ELF-1 (cell line): ENCODE measurements at places on chromosomes 7 and 10.

DNA sequence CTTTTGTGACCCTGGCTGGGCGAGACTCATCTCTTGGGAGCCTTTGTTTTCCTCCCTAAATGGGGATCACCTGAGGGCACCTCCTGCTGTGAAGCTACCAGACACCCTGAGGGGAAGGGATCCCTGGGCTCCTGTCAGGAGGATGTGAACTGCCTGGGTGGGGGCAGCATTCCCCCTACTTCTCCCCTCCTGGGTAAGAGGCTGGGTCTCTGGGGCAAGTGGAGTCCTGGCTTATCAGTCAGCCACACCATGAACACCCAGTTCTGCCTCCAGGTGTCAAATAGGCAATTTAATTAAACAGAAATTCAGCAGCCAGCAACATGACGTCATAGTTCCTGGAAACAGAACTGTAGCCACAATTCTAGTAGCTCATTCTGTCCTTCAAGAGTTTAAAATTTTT lies 97.7 kb upstream of the RET start:
- DNase-seq: peak; percentile 63

- no peak for DNase-seq
Measured at GRCh38 chr7:40535678-40536077, 400.9 kb downstream of the SUGCT start.

GRCh38 chr7:127690806-127691205 lies 38.8 kb downstream of the SND1 start:
- DNase-seq: no peak

DNA sequence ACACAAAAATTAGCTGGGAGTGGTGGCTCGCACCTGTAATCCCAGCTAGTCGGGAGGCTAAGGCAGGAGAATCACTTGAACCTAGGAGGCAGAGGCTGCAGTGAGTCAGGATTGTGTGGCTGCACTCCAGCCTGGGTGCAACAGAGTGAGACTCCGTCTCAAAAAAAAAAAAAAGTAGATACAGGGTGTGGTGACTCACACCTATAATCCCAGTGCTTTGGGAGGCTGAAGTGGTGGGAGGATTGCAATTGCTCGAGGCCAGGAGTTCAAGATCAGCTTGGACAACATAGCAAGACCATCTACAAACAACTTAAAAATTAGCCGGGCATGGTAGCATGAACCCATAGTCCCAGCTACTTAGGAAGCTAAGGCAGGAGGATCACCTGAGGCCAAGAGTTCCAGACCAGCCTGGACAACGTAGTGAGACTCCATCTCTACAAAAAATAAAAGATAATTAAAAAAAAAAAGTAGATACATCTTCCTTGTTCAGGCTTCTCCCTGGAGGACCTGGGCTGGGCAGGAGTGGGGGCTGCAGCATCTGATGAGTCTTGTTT lies 2.0 kb downstream of the MOSPD3 start:
- no peak for DNase-seq

- DNase-seq: no peak
Measured at GRCh38 chr7:3821488-3821887, 520.4 kb downstream of the SDK1 start.

DNA sequence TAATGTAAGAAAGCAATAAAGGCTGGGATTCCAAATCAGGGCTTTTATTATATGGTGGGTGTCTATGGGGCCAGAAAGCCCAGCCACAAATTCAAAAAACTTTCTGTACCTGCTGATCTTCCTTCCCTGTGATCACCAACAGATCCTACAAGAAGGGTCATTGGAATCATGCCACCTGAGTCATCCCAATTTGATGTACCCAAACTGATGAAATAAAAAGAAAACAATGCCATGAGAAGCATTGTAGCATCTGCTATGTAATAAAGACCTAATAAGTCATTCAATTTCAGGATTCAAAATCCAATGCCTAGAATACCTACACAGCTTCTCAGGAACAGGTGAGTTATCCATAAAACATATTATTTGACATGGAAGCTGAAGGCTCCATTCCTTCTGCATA lies 228.8 kb downstream of the DKK1 start:
- DNase-seq: no peak

DNA sequence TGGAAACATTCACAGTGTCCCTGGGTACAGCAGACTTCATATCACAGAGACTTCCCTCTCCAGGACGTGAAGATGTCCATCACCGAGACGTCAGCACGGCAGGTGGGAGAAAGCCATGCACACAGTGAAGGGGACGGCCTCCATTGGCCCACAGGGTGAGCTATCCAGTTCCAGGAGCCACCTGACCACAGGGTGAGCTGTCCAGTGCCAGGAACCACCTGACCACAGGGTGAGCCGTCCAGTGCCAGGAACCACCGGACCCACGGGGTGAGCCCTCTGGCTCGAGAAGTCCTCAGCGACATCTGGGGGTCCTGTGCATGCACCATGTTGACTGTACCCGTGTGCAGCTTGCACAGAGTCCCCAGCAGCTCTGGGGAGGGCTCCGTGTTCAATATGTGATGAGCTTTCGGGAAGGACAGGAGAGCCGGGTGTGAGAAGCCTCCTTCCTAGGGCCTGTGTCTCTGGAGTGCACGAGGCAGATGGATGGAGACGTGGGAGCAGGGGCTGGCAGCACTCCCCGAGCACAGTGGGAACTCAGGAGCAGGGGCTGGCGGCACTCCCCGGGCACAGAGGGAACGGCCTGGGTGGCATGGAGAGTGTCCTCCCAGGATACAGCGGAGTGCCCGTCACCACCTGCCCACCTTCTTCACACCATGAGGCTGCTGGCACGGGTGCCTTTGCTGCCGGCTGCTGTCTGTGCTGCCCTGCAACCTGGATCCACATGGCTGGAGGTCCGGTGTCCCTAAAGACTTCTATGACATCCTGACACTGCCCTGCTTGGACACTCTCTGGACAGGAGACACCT lies 616.2 kb downstream of the DNAJB6 start:
- DNase-seq: no peak

DNA sequence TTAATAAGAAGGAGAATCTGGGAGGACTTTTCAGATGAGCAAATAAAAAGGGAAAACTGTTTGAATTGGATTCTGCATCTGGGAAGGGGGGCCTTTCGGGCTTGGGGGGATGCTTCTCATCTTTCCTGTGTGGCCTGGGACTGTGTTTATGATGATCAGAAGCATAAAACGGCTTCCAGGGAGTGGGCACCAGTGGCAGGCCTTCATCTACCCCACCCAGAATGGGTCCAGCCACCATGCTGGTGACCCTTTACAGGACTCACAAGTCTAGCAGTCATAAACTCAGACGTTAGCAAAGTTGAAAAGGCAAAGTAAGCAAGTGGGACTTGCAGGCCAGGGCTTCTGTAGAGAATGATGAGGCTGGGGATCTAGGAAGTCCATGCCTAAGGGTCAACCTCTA lies 198.3 kb upstream of the ZMIZ1 start:
- no peak for DNase-seq

- DNase-seq: peak; percentile 25
Measured at GRCh38 chr7:22629056-22629455, 97.9 kb upstream of the IL6 start.

DNA sequence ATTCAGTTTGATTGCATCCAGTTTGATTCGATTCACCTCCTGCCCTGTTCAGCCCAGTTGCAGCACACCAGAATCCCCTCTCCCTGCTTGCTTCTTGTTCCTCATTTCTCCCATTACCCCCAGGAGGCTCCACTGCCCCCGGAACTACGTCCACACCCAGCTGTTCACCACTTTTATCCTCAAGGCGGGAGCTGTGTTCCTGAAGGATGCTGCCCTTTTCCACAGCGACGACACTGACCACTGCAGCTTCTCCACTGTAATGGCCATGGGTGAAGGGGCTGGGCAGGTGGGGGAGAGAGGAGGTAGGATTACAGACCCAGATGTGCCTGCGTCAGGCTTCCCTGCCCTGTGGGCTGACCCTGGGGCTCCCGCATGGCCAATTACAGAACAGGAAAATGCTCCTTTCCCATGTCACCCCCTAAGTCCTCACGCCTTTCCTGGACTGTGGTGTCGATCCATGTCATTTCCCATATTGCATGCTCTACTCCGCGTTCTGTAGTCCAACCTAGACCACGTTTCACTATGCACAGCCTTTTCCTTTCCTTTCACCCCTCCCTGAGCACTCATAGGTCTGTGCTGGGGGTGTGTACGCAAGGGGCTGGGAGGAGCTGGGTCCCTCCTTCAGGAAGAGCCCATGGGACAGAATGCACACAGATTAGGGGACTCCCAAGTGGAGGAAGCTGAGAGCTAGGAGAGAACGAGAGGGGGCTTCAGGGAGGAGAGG lies 8.2 kb downstream of the GHRHR start:
- no peak for DNase-seq

GRCh38 chr10:110113670-110114337 lies 93.6 kb upstream of the MXI1 start:
- no peak for DNase-seq

- no peak for DNase-seq
Measured at GRCh38 chr7:120680985-120681384, 177.0 kb downstream of the TSPAN12 start.

DNA sequence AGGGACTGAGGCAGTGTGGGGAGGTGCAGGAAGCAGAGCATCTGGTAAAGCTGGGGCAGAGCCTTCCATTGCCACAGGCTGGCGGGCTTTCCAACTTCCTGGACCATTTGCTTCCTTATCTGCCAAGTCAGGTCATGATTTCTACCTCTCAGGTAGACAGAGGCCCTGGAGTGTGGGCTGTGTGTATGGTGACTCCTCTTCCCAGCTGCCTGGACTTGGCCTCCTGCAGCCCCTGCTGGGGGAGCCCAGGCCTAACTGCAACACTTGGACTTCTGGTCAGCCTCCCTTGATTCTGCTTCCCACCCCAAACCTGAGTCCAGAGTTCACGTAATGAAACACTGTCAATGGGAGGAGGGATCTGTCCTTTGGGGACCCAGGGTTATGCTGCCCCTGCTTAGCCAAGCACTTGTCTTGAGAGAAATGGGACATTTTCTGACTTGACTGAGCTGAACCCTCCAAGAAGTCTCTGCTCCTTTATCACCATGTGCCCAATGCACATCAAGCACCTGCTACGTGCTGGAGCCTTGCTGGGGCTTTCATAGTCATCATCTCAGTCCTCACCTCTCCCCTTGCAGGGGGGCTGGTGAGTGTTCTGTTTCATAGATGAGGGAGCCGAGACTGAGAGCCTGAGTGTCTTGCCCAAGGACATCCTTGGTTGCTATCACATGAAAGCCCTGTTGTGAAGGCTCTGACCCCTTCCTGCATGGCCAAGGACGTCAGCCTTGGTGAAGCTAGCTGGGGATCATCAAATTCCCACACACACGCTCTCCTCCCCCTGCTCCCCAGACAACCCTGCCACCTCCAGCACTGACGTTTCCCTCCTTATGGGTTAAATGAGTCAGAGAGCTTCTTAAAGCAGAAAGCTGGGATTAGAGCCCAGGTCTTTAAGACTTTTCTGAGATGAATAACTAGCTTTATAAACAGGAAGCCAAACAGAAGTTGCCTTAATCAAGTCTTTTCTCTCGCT lies 3.4 kb downstream of the CLEC2L start:
- no peak for DNase-seq

DNA sequence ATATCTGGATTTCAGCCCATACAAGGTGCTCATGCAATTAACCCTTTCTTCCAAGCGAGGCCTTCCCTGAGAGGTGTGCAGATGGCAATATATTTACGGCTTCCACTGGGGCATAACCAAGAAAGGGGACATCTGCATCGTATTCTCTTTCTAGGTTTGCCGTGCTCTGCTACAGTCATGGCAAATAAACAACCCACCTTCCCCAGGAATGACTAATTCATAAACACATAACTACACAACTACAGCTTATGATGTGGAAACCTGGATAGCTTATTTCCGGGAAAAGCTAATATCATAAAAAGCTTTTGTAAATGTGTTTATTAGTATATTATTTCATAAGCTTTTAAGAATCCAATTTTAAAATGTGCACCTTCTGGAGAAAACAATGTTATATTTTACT lies 120.0 kb downstream of the CAMK1D start:
- no peak for DNase-seq

GRCh38 chr10:131934769-131935168 lies 34.0 kb downstream of the PPP2R2D start:
- DNase-seq: no peak

DNA sequence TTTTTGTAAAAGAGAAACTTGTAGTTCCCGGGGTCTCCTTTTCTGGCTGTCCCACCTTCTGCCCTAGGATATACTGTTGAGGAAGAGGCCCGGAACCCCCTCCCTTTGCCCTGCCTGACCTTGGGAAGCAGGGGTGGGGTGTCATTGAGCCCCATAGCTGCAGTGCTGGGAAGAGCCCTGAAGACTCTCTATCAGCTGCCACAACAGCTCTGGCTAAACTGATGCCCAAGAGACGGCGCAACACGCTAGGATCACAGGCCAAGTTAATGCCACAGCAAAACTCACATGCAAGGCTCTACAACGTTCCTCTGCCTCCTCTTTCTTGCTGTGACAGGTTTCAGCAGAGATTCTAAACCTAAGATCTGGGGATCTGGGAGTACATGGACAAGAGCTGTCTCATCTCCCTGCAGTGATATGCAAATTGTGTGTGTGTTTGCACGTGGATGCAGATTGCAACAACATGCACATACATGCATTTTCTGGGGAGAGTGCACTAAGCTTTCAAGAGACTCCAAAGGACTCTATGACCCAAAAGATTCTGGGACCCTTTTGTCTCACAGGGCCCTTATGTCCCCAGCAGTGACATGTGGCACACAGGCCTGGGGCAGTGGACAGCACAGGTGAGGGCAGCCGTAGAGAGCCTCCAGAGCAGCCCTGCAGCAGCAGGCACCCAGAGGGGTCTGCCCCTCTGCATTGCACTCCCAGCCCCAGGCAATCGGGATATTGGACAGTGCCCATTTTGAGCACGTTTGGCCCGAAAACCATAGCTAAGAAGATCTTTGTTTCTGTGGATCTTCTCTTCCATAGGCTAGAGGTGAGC lies 2.5 kb downstream of the RASSF4 start:
- no peak for DNase-seq

GRCh38 chr10:98134117-98134430 lies 383 bp upstream of the R3HCC1L start:
- no peak for DNase-seq
